Fibroblast of skin of right quadriceps (primary cell): ENCODE measurements at places on chromosomes 5 and 9.

GRCh38 chr5:135667673-135668072 lies 88.9 kb upstream of the CXCL14 start:
- DNase-seq = no peak

DNA sequence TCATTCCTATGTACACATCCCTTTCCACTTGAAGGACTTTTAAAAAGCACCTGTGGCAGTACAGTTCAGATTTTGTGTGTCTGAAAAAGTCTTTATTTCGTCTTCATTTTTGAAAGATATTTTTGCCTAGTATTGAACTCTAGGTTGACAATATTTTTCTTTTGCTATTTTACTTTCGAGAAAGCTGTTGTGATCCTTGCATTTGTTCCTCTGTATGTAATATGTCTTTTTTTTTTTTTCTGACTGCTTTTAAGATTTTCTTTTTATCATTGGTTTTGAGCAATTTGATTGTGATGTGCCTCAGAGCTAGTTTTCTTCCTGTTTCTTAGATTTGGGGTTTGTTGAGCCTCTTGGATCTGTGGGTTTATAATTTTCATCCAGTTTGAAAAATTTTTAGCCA lies 13.3 kb downstream of the LCP2 start:
- no peak for DNase-seq

- no peak for DNase-seq
These were observed 419.8 kb downstream of the CETN3 start for GRCh38 chr5:89989776-89990175.

- peak; percentile 74 for DNase-seq
These were observed 87.8 kb downstream of the RXRA start for GRCh38 chr9:134413890-134414623.

GRCh38 chr9:117091529-117091928 lies 323.3 kb downstream of the ASTN2 start:
- no peak for DNase-seq

DNA sequence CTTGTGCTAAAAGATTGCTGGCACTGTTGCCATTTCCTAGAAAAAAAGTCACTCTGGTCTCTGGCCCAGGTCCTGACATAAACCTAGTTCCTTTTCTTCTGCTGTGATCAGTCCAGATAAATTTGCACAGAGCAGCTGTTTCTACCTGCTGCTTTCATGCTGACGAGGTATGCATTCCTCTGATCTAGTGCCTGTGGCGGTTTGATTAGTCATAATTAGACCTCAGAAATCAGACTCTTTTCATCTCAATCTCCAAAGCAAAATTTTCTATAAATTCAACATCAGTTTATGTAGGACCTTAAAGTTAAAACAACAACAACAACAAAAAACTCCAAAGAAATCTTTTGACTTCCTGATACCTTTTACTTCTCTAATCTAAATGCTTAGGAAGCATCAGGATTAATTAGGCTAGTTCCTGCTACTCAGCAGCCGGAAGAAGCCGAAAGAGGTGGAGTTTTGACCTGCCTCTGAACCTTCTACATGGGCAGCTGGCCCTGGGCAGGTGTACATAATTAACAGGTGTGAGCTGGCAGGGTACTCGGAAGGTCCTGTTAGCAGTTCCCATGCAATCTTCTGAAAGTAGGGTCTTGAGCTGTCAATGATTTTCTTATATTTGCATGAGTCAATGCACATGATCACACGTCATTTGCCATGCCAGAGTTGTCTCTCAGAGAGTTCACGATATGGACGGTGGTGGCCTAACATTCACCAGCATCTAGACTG lies 83.3 kb upstream of the CCDC112 start:
- no peak for DNase-seq

GRCh38 chr5:36073595-36074216 lies 7.0 kb upstream of the UGT3A2 start:
- DNase-seq = no peak

- no peak for DNase-seq
These were observed 38.4 kb upstream of the SHB start for GRCh38 chr9:38107405-38107804.

- DNase-seq = no peak
These were observed 56.6 kb upstream of the EGFL7 start for GRCh38 chr9:136605988-136606660.

DNA sequence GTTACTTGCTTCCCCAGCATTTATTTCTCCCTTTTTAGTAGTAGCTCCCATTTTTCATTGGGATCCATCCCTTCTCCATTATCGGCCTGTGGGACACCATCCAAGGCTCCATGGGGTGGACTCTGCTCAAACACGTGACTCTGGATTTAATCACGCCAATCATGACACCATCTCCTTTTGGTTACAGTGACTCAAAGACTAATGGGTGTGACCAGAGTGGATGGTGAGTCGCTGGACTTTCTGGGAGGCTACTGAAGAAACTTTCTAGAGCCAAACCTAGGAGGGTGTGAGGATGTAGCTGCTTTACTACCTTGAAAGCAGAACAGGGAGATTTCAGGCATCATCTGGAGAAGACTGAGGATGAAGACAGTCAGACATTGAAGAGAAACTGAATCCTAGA lies 93.1 kb downstream of the PJA2 start:
- DNase-seq = peak; percentile 24

DNA sequence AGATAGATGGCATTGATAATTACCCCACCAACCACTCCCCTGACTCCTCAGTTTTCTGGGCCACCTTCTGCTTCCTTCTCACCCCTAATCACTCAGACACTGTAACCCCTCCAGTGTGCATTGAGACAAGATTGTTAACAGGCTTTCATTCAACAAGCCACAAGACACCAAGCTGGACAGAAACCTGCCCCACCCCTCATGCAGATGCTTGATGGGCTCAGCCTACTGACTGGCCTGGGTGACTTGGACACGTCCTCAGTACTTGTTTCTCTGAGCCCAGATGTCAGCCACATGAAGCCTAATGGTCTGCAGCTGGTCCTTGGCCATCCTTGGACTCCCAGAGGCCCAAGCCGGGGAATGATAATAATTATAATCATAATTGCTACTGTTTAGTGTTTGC lies 71.4 kb upstream of the SMIM23 start:
- no peak for DNase-seq
